ENCODE measurements at places on chromosomes 3 and 15.

DNA sequence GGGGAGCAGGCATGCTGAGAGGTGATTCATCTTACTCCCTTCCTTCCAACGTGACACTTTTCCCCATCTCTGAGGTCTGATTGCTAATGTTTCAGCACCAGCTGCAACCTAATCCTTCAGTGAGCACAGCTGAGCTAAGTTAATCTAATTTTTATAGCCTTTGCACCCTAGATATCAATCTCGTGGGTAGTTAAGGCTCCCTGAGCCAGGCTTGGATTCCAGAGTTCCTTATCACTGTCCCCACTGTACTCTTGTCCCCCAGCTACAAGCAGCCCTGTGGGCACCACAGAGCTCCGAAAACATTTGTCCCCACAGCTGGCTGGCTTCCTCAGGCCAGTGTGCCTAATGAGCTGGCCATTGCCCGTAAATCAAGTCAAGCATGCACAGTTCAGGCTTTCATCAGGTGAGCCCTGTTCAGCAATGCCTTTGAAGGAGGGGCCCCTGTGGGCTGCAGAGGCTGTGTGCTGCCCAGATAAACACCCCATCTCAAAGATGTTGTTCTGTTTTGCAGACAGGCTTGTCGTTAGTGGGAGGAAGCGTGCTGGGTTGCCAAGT is 376.9 kb upstream of the RASGRP1 start:
- peak; percentile 24 for DNase-seq

DNA sequence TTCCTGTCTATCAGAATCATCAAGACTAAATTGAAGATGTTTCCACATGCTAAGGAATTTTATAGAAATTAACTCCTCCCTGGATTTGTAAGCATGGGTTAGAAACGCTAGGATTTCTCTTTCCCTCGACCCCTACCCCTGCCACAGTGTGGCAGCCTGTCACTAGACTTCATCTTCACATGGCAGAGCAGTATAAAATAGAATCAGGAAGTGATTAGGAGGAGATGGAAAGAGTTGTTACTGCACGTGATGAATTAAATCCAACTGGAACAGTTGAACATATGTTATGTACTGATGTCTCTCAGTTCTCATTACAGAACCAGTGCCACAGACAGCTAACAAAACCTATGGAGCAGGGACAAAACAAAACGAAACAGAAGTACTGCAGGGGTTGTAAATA is 130.0 kb upstream of the BNIP2 start:
- DNase-seq, result no peak

DNA sequence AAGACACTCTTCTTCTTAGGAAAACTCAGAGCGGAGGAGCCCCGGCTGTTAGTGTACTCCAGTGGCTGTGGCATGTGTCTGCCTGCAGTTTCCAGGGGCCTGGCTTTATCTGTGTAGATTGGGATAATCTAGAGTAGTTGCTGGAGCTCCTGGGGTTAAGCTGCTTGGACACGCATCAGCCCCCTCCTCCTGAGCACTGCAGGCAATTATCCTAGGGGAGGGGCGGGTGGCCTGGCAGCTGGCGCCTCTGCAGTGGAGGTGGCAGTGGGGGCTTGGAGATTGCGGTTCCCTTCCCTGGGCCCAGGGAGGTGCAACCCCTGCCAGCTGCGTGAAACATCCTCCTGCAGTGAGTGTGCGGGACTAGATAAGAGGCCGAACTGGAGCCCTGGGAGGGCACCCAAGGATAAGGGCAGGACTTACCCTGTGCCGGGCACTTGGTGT is 68.2 kb downstream of the EFCAB12 start:
- DNase-seq, result no peak

DNA sequence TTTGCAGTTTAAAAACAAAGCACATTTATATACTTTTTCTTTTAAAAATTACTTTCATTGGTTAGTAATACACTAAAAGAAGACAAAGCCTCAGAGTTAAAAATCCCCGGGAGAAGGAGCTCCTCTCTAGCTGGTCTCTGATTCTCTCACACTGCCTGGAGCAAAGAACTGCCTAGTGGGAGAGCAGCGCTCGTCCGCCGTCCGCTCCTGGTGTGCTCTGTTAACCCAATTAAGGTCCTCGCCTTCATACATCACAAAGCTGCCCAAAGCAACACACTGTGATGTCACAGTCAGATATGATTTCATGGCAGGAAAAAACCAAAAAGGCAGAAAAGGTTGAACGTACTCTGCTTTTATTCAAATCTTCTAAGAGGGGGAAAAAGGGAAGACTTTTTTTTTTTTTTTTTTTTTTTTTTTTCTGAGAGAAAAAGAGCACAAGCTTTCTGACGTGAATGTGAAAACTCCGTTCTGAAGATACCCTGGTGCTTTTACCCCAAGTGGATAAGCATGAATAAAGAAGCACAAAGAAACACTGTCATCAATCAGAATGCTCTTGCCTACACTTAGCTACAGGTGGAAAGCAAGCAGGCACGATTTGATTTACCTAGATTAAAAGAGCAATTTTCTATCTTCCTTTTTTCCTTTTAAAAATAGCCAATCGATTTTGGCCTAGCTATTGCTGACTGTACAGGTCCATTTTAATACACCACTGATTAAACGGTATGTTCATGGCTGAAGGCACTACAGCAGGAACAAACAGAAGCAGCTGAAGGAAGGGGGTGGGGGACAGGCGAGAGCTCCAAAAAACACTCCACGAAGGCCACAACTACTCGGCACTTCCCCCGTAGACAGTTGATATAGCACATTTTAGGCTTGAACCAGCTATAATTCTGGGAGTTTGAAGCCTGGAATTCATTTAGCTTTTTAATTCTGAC is 115.2 kb downstream of the TIGIT start:
- DNase-seq, result no peak

DNA sequence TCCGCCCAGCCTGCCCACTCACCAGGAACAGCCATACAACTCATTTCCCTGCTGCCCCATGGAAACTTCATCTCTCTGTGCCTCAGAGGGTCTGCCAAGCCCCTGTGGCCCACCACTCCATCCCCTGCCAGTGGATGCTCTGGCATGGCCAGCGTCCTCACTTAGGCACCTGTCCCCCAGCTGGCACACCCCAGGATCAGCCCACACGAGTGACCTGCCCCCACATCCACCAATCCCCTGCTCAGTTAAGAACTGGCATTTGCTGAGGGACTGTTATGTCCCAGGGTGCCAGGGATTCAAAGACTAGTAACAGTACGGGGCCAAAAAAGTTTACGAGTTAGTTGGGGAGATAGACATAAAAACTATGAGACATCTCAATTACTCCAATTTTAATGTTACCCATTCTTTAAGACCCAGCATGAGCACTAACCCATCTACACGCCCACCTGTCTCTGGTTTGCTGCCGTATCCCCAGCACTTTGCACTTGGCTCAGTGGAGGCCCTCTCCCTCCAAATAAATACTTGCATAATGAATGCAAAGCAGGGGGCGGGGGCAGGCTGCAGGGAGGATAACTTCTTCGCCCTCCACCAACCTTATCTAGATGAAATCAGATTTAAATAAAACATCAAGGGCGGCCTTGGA is 11.6 kb upstream of the BAHD1 start:
- DNase-seq, result no peak

- no peak for DNase-seq
These were observed 3.3 kb downstream of the RHOV start for GRCh38 chr15:40870716-40871115.

DNA sequence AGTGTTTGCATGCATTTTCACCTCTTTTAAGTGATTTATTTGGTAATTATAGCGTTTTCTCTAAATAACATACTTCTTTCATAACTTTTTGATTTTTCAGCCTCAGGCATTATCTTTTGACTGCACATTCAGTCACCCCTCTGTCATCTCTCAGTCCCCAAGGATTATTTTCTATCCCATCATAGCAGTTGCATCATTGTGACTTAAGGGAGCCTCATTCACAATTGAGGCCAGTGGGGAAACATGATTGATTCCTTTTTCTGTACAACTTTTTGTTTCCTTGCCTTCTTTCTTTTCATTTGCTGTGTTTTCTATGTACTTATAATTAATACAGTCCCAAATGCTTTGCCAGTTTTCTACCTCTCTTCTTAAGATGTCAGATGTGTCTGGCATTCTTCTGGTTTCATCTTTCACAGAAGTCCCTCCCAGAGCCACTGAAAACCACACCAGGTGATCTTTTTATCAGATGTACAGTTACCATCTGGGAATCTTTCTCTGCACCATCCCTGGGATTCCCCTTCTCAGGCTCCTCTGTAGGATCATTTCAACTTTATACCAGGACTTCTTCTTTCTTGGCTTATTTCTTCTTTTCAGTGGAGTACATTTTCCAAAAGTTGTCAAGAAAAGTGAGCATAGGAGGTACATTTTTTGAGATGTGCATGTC is 151.4 kb downstream of the RAP2B start:
- no peak for DNase-seq

DNA sequence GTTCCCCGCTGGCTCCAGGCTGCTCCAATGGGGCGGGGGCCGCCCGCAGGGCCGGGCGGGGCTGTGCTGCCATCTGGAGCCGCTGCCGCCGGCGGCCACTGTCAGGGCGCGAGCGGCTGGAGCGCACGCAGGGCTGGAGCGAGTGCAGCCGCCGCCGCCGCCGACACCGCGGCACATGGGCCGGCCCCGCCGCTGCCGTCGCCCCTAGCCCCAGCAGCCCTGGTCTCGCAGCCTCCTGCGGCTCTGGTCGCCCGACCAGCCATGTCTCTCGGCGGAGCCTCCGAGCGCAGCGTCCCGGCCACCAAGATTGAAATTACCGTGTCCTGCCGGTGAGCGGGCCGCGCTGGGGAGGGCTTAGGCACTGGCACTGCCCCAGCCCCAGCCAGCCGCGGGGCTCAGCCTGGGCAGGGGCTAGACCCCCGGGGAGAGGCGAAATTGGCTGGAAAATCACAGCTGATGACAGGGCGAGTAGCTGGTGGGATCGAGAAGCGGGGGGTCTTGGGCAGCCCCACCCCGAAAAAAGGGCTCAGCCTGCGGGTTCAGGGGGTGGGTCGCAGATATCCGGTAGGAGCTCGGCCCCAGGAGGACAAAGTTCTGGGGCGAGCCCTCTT is at the start of gene CPNE9:
Gene CPNE9, plus strand, starts transcription at position 98 of the 611 bp plus-strand sequence. Its CDS starts 164 bp downstream, at position 262.
- DNase-seq, result no peak

GRCh38 chr3:59839283-59839682 is 789.5 kb upstream of the CFAP20DC start:
- no peak for DNase-seq

DNA sequence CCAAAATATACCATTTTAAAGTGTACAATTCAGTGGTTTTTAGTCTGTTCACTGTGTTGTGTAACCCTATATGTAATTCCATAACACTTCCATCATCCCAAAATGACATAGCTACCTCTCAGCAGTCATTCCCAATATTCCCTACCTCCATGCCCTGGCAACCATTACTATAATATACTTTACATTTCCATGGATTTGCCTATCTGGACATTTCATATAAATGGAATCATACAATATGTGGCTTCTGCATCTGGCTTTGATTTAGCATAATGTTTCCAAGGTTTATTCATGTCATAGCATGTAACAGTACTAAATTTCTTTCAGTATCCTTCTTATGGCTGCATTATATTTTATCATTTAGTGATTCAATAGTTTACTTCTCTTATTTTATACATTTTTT is 25.3 kb downstream of the FAM98B start:
- DNase-seq, result no peak

- peak; percentile 96 for DNase-seq
These were observed at the start of gene RFT1 for GRCh38 chr3:53130179-53131061. Gene RFT1 (minus strand): TSS chr3:53130435. CDS start chr3:53130400, 35 bp downstream.

GRCh38 chr15:89984421-89985010 is 16.6 kb upstream of the ZNF710 start:
- DNase-seq, result no peak

GRCh38 chr3:143654906-143655305 is 193.4 kb downstream of the SLC9A9 start:
- no peak for DNase-seq

DNA sequence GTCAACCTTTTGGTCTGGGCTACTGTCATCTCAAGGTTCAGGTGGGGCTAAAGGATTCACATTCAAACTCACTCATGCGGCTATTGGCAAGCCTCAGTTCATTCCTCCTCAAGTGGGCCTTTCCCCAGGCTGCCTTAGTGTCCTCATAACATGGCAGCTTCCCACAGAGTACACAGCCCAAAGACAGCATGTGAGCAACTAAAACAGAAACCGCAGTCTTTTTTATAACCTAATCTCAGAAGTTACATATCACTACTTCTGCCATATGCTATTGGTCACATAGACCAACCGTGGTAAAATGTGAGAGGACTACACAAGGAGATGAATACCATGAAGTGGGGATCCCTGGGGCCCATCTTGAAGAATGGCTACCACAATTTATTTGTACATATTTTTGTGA is 4.5 kb upstream of the CEP70 start:
- no peak for DNase-seq

- no peak for DNase-seq
These were observed 445.3 kb upstream of the ROBO1 start for GRCh38 chr3:80213086-80213485.

DNA sequence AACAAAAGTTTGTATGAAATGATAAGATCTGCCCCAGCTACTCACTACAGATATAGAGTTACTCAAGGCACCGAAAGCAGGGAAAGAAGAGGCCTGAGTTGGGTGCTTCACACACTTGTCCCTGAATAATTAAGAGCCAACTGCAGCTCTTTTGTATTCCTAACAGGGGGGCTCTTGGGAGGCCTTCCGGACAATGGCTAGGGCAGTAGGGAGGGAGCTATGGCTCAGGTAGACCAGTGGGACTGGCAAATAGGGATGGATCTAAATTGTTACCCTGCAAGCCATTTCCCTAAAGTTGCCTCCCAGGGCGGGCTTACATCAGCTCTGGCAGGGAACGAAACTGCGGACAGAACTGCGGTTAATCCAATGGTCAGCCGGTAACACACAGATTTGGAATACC is 6.2 kb downstream of the SEMA5B start:
- no peak for DNase-seq

DNA sequence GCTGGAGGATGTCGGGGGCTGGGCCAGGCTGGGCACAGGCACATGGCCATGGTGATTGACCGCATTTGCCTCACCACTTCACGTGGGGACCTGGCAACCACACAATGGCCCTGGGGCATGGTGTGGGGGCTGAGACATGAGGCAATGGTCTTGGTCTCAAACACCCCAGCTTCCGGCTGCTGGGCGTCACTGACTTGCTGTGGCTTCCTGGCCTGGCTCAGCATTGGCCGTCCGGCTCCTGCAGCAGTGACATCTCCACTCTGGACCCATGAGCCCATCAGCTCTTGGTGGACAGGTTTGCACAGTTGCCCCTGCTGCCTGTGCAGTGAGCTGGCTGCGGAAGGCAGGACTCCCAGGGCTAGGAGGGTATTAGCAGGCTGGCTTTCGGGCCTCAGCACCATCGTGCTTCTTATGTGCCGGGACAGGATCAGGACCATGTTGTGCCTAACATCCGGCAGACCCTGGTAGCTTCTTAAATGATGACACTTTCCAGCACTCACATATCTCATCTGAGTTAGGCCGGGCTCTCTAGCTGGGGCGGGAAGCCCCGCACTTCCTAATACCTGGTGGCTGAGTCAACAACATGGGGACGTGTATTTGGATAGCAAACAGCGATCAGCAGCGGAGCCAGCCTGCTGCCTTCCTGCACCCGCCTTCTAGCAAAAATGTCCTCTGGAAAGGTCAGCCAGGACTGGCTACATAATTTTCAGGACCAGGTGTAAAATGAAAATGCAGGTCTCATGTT is 34.1 kb downstream of the ZNF710 start:
- peak; percentile 66 for DNase-seq

- DNase-seq, result peak; percentile 72
These were observed 101.3 kb downstream of the SENP2 start for GRCh38 chr3:185687271-185687878.

Data from PC-3 (cell line).